ENCODE measurements at places on chromosomes 2 and 18.

GRCh38 chr2:69902213-69902922 lies 8.6 kb downstream of the SNRNP27 start:
- DNase-seq: no peak

DNA sequence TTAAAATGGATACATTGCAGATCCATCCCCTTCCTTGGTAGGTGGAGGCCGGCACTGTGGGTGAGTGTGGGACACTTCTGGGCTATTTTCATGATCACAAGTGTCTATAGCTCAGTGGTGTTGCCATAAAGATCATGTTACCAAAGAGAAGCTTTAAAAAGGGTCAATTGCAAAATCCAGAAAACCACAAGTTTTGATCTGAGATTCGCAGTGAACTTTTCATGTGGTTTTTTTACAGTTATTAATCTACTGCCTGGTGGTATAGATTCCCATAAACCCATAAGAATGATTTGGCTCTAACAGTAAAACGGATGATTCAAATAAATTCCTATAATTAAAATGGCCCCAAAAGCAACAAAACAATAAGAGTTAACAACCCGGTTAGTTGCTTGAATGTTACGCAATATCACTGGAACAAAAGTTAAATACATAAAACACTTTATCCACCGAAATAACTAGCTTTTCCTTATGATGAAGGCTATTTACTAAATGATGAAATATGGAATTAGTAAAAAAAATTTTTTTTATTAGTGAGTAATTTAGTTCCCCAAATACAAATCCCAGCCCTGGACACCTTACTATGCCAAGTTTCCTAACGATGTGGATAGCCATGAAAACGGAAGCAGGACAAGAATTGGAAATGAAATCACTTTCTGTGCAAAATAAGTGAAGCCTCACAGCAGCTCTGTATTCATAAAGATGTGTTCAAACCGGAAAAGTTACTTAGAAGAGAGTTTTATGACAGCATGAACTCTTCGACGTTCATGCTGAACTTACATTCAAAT lies 95.6 kb upstream of the THOC1 start:
- DNase-seq: no peak

DNA sequence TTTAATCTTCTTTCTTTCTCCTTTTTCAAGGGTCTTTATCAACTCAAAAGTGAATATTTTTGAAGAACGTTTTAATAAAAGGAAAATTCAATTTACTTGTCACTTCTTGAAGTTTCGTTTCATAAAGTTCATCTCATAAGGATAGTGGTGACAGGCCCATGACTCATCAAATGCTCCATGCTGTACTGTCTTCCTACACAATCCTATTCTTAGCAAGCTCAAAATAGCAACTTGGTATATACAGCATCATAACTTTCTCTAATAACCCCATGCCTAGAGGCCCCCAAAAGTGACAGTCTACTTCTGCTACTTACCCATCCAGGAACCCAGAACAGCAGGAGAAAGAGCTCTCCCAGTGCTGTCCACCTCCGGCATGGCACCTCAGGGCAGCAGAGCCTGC lies 7.7 kb downstream of the FBXO15 start:
- peak; percentile 38 for DNase-seq

- DNase-seq: no peak
Measured at GRCh38 chr2:72982781-72983499, 65.6 kb downstream of the EMX1 start.

- DNase-seq: no peak
Measured at GRCh38 chr2:157267476-157267875, 10.0 kb downstream of the GALNT5 start.

DNA sequence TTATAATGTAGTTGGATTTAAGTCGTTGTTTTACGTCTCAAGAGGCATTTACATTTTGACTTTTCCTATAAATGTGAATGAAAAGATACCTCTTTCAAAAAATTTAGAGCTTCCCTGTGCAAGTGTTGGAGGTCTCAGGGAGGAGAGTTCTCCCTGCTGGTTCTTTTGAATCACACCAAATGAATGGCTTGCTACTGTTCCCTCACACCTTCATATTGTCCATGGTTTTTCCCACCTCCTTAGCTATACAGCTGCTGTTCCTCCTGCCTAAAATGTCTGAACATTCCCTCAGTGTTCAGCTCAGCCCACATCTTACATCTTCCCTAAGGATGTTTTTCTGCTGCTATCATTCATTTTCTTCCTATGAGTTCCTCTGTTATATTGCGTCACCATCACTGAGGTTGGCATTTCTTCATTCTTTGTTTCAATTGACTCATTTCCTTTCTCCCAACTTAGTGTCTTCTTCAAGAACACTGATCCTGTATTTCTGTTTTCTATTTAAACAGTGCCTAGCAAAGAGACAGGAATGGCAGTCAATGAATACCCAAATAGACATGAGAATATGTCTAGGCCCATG lies 46.0 kb downstream of the COX7A2L start:
- no peak for DNase-seq

DNA sequence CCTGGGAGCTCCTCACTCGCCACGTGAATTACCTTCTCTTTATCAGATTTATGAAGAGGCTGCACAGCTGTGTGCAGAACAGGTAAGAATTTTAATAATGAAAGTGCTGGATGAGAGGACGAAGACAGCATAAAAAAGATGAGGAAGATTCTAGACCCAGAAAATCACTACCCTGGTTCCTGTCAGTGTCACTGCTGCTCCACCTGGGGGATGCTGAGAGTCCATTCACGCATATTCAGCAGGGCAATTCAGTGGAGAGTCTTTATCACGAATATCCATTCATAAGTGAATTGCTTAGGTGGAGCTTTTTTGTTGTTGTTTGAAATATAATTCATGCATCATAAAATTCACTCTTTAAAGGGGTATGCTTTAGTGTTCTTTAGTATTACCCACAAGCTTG lies 52.0 kb downstream of the MRPL33 start:
- no peak for DNase-seq

- no peak for DNase-seq
Measured at GRCh38 chr2:121144111-121144510, 140.9 kb downstream of the TFCP2L1 start.

- no peak for DNase-seq
Measured at GRCh38 chr2:172588931-172589330, 33.0 kb downstream of the PDK1 start.

- DNase-seq: no peak
Measured at GRCh38 chr2:128411431-128411830, 92.8 kb upstream of the HS6ST1 start.

DNA sequence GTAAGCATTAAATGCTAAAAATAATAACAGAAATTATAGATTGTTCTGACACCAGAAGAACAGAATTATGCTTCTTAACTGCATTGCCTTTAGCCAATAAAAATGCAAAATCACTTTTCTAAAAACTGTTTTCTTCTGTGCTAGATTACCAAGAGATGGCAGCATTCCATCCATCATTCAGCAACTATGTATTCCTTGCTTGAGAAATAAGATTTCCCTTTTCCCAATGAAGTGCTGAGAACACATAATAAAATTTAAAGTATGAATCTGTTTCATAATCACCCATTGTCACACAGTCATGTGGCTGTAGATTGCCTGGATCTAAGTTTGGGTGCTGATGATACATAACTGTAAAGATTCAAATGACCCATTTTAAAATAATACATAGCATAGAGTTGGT lies 504.2 kb downstream of the TDRD15 start:
- no peak for DNase-seq

- DNase-seq: no peak
Measured at GRCh38 chr2:142598846-142599245, 278.6 kb upstream of the KYNU start.

DNA sequence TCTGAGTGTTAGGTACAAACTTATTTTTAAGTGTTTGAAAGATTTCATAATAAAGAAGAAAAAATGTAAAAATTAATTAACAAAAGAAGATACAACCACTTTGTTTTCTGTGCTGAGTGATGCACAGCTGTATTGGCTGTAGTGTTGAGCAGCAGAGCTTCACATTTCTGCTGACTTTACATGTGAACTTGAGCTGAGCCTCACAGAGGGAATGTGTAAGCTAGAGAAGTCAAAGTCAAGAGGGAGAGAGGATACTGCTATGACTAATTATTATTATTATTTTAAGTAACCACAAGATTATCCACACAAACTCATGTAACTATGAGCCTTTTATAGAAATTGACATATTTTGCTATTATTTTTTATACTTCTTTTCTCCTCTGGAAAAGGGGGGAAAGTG lies 159.1 kb upstream of the ZSWIM2 start:
- DNase-seq: no peak

GRCh38 chr2:230941202-230942180 lies 16.4 kb upstream of the GPR55 start:
- no peak for DNase-seq

DNA sequence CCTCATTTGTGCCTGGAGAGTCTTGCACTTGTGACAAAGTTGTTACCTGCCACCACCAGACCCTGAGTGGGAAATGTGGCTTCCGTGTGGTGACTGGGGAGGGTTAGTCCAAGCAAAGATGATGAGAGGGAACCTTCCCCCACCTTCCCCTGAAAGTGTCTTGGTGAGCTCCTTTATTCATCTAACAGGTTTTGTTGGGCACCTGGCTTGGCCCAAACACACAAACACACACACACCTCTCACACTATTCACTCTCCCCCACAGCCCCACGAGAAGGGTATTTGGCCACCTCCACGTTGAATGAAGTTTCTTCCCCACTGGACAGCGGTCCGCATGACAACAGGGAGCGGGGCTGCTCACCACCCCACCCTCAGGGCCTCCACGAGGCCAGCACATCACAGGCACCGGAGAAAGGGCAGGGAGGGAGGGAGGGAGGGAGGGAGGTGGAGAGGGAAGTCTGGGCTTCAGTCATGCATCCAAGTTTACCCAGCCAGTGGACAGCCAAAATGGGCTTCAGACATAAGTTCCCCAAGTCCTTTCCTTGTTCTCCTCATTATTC lies 1.4 kb downstream of the CIB4 start:
- DNase-seq: no peak

DNA sequence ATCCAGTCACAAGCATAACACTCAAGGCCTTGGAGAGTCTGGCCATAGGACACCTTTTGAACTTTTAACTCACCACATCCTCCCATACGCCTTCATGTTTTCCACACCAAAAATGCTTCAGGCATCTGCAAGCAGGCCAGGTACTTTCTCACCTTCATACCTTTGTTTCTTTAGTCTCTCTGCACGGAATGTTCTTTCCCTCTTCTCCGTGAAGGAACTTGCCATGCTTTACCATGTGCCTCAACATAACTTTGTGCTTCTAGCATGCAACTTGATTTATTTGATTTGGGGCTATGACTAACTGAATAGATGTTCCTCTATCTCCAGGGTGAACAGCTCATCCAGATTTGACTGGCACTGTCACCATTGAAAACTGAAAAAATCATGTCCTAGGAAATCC lies 141.7 kb upstream of the ACVR2A start:
- no peak for DNase-seq

DNA sequence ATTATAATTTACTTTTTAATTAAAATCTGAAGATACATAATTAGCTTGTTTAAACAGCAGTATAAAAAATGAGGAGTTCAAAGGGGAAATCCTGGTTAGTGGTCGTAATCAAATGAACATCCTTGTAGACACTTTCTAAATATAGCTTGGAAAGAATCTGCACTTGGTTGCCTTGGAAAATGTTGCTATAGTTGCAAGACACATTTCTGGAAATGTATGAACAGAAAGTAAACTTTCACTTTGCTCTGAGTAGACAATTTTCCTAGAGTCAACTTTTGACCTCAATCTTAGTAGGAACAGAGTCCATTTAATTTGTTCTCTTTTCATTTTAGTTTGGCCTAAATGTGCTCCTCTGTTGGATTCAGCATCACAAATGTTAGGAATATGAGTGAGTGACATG lies 38.3 kb downstream of the GCA start:
- DNase-seq: no peak

DNA sequence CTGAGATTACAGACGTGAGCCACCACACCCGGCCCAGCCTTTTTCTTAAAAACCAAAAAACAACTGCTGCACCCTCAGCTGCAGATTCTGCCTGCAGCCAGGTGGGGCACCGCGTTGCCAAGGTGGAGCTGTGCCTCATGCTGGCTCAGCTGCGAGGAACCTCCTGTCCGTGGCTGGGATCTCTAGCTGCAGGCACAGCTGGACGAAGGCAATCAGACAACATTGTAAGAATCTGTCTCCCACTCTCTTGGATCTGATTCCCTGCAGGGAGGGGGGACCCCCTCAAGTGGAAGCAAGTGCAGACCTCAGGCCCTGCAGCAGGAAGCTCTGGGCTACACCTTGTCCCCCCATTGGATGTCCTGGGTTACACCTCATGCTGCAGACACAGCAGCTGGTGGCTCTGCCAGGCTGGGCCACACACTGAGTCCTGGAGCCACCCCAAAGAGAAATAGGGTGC lies 24.1 kb downstream of the CIDEA start:
- no peak for DNase-seq

DNA sequence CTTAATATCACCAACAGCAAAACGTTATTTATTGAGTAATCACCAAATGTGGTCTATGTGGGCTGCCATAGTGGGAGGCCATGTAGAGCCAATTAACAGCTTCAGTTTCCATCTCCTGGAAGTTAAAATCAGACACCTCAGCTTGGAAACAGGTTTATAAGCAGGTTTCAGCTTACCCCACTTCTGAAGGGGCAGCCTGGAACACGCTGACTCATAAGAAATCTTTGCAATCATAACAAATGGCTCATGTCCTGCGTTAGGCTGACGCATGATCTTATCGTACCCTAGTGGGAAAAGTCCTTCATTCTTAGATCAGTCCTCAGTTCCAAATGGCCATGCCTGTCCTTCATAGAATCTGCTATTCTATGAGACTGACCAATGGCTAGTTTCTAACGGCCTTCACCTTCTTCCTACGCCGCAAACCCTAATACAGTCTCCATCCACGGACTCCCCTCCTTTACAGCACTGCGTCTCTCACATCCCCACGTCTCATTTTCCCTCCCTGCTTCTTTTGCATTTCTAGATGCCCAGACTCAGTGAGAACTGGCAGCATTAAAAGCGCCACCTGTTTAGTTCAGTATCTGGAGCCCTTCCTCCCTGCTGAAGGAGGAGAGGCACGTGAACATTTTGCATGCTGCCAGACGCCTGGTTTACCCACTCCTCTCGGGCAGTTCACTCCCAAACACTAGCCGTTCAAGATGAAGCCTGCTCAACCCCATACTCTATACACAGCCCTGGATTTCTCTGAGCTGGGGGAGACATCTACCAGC lies 24.2 kb upstream of the BZW1 start:
- no peak for DNase-seq

- DNase-seq: no peak
Measured at GRCh38 chr2:71691747-71692441, 238.5 kb downstream of the DYSF start.
